ENCODE measurements at places on chromosomes 3 and 15.

GRCh38 chr3:102233881-102234280, 200.9 kb upstream of the ZPLD1 start:
- no peak for DNase-seq

GRCh38 chr15:25481208-25481859, 42.5 kb upstream of the UBE3A start:
- DNase-seq, result no peak

GRCh38 chr3:126913524-126913923, 69.4 kb upstream of the PLXNA1 start:
- DNase-seq, result no peak

DNA sequence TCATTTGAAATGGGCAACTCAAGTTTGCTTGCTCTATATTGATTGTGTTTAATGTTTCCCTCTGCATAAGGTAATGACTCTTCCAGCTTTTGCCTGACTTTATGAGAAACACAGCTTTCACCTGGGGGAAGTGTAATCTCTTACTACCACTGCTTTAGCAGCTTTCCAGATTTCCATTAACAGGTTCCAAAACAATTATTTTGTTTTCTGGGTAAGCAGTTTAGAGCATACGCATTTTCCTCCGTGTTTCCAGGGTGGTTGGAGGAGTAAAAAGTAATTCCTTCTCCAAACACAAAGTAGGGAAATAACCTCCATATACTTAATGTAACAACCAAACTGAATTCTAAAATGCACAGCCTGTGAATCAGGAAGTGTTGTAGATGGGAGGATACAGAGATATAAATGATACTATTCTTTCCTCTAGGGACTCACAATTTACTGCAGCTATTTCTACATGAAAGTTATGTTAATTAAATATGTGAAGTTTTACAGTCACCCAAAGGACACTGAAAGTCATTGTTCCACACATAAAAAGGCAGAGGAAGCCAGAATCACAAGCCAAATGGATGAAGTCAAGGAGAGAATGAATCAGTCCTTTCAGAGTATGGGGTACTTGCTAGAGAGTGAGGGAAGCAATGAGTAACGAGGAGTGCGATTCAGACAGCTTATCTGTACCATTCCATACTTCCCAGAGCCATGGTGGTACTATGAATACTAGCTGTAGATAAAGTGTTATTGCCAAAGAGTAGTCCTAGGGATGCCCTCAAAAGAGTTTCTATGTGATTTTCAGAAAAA, 16.6 kb downstream of the ST3GAL6 start:
- no peak for DNase-seq

- DNase-seq, result no peak
These were observed 10.7 kb upstream of the UBE2E1 start for GRCh38 chr3:23795096-23795495.

- no peak for DNase-seq
These were observed 89.6 kb upstream of the TBC1D5 start for GRCh38 chr3:17832016-17832415.

GRCh38 chr15:84789762-84790161, 27.4 kb upstream of the ALPK3 start:
- DNase-seq, result no peak

- no peak for DNase-seq
These were observed 707.8 kb upstream of the LMCD1 start for GRCh38 chr3:7793786-7794185.

Measured in HS-5 (cell line).